ENCODE measurements at places on chromosomes 4 and X. TPM values are rescaled to one million over a fixed set of nuclear protein-coding genes. Genes with fewer than 3 reads are reported as not detected.

The SSX1 gene
- not detected for total RNA-seq

The CHIC1 gene
- total RNA-seq = 17.5 TPM

The ARAP2 gene
- total RNA-seq = 1.5 TPM

The TAF7L gene
- total RNA-seq = 0.98 TPM

The PAGE1 gene
- total RNA-seq = not detected

The SLAIN2 gene
- total RNA-seq = 9.6 TPM

The PROM1 gene
- total RNA-seq = under 0.01 TPM

The SERPINA7 gene
- not detected for total RNA-seq

DNA sequence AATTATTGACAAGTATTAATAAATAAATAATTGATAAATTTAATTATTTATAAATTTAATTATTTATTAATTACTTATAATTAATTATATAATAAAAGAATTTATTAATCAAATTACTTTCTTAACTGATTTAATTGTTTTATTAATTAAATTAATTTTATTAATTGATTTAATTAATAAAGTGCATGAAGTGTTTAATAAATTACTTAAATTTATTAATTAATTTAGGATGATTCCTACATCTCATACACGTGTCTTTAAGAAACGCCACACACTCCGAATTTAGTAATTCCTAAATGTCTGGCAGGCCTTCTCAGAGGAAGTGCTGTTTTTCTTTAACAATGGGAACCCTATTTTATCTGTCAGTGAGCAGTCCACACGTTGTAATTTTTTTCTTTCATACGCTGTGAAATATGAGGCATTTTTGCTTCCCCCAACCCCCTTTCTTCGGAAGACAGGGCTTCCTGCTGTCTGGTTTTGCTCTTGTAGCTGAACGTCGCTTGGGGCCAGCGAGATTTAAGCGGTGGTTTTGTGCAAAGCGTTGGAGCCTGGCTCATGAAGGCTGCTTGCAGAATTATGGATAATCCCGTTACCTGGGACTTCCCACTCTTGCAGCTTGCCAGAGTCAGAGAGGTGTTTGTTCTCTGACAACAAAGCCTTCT is 46.8 kb downstream of the CRLF2 start:
- DNase-seq = peak; percentile 1

- DNase-seq = no peak
Observed at GRCh38 chr4:164819366-164819765, 57.6 kb upstream of the APELA start.

DNA sequence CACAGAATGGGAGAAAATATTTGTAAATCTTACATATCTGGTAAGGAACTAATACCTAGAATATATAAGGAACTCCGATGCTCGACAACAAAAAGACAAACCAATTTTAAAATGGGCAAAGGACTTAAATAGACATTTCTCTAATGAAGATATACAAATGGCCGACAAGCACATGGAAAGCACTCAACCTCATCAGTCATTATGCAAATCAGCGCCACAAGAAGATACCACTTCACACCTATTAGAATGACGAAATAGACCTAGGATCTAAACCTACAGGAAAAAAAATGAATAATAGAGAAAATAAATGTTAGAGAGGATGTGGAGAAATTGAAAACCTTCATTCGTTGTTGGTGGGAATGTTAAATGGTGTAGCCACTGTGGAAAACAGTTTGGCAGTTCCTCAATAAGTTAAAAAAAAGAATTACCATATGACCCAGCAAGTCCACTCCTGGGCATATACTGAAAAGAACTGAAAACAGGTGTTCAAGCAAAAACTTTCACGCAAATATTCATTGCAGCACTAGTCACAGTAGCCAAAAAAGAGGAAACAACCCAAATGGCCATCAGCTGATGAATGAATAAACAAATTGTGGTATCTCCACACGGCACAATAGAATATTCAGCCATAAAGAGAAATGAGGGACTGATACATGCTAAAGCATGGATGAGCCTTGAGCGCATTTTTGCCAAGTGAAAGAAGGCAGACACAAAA is 57.3 kb upstream of the WDR19 start:
- DNase-seq = no peak

GRCh38 chr4:149136951-149137620 is 678.6 kb downstream of the IQCM start:
- peak; percentile 13 for DNase-seq

DNA sequence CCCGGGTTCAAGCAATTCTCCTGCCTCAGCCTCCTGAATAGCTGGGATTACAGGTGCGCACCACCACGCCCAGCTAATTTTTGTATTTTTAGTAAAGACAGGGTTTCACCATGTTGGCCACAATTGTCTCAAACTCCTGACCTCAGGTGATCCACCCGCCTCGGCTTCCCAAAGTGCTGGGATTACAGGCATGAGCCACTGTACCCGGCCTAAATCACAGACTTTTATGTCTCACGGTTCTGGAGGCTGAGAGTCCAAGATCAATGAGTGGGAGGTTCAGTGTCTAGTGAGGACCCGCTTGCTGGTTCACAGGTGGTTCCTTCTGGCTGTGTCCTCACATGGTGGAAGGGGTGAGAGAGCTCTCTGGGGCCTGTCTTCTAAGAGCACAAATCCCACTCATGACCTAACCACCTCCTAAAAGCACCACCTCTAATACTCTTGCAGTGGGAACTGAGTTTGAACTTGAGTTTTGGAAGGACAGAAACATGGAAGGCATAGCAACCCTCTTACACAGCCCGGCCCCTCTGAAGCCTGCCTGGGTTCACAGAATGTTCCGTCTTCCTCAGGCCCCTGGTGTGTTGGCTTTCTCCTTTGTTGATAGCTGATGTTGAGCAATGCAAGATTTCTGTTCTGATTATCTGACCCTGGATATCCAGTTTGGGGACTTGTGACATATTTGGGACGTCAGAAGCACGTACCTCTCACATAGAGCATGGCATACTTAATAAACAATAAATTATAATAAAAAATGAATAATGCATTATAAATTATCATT is 1.9 kb upstream of the AKAP17A start:
- DNase-seq = no peak

GRCh38 chr4:72809208-72809607 is 240.2 kb upstream of the ADAMTS3 start:
- DNase-seq = no peak

- DNase-seq = no peak
Observed at GRCh38 chr4:128682942-128683666, 126.4 kb upstream of the JADE1 start.

DNA sequence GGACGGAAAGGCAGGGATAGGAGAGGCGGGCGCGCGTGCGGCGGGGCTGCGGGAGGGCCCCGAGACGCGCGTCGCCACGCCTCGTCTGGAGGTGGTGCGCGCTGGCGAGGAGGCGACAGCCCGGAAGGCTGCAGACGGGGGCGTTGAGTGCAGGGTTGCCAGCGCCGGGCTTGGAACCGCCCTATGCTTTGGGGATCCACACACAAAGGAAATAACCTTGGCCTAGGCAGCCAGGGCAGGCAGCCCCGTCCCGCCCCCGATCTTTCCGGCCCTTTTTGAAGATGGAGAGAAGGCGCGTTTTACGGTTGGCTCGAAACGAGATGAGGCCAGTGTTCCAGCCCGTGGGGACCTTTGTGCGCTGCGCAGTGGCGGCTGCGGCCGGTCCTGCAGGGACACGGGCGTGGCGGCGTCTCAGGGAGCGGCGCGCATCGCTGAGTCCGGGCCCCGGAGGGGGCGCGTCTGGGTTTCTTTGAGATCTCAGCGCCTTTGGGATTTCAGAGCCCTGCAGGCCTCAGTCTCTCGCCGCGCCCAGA is 50.8 kb upstream of the TRIM2 start:
- DNase-seq = peak; percentile 28

DNA sequence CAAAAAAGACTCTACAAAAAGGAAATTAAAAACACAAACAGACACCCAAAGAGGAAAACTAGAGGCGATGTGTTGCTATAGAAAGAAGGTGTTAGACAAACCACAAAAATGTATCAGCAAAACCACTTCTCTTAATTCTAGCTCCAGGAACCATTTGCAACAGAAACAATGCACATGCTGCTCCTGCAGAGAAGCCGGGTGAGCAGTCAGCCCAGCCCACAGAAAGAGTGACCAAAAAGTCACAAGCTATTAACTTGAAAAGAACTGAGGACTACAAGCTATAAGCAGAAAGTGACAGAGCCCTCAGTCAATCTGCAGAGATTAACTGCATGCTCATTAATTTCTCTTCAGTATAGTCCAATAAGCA is 96.2 kb upstream of the KLHL13 start:
- DNase-seq = no peak

GRCh38 chr4:54879576-54879975 is 221.8 kb downstream of the KIT start:
- peak; percentile 44 for DNase-seq

DNA sequence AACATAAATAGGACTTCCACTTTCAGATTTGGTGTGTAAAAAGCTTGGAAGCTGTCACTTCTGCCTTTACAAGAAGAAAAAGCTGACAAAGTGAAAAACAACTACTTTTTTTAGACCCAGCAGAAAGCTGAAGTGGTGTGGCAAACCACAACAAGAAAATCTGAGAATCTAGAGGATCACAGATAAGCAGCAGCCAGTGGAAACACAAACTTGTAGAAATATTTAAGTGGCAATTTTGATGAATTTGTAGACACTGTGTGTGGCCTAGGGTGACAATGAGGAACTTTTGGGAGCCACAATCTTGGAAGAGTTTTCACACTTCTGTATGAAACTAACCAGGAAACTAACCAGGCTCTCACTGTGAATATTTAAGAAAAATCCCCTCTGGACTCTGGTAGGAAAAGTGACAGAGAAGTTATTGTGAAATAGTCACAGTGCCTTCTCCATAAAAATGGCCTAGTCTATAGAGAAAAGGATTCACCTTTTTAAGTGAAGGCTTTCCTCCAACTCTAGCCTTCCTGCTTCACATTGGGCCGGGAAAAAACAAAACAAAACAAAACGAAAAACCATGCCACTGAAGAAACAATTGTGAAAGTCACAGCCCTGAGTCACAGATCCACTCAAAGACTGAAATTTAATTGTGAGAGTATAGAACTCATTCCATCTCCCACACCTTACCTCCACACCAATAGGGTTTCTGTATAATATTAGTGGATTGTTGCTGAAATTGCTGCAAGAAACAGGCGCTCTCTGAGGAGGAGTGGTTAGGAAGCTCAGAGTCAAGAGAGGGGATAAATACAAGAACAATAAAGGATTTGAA is 26.7 kb upstream of the GUCY1A1 start:
- no peak for DNase-seq

GRCh38 chr4:6582889-6583490 is 8.0 kb downstream of the MAN2B2 start:
- peak; percentile 16 for DNase-seq

GRCh38 chr4:94369046-94369445 is 26.4 kb upstream of the HPGDS start:
- DNase-seq = no peak

- no peak for DNase-seq
Observed at GRCh38 chr4:114921790-114922591, 191.4 kb downstream of the NDST4 start.

GRCh38 chr4:6607368-6608055 is 32.5 kb downstream of the MAN2B2 start:
- no peak for DNase-seq

DNA sequence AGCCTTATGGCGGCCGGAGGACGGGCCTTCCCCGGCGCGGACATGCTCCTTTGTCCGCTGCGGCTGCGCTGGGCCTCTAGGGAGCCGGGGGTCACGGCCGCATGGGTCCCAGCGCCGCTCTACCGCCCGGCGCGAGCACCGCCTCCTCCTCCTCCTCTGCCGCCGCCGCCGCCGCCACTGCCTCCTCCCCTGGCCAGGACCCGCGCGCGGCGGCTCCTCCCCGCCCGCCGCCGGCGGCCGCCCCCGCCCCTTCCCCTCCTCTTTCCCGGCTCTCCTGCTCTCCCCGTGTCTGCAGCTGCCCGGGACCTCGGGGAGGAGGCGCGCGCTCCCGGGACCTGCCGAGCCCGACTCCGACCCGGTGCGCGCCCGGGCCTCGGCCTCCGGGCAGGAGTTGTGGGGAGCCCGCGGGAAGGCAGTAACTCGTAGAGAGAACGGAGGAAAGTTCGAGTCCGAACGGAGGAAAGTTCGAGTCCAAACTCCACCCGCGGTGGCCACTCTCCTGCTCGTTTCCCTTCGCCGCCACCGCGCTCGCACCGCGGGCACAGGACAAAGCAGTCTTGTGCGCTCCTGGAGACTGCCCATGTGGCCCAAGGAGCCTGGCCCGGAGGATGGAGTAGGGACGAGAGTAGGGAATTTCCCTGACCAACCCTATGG is at the start of gene ADGRA3:
ADGRA3 (minus strand) TSS at position 179 of the 654 bp plus-strand sequence. CDS start 282 bp downstream, outside the sequence.
- peak; percentile 47 for DNase-seq

DNA sequence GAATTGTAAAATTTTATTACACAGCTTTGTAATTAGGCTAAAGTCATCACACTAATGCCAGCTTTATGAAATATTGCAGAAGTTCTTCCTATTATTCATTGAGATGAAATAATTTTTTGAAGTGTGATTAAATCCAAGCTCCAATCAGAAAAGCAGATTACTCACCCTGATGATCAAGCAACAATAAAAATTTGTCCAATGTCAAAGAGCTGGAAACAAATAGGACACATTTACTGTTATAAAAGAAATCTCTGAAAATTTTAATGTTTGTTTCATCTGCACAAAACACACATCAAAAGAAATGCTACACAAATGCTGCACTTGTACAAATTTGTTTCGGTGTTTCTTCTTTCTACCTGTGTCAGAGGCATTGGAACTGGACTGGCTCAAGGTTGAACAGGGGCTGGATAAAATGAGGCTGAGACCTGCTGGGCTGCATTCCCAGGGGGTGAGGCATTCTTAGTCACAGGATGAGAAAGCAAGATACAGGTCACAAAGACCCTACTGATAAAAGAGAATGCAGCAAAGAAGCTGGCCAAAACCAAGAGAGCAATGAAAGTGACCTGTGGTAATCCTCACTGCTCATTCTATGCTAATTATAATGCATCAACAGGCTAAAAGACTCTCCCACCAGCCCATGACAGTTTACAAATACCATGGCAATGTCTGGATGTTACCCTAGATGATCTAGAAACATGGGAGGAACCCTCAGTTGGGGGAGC is 78.3 kb downstream of the GASK1B start:
- peak; percentile 71 for DNase-seq

DNA sequence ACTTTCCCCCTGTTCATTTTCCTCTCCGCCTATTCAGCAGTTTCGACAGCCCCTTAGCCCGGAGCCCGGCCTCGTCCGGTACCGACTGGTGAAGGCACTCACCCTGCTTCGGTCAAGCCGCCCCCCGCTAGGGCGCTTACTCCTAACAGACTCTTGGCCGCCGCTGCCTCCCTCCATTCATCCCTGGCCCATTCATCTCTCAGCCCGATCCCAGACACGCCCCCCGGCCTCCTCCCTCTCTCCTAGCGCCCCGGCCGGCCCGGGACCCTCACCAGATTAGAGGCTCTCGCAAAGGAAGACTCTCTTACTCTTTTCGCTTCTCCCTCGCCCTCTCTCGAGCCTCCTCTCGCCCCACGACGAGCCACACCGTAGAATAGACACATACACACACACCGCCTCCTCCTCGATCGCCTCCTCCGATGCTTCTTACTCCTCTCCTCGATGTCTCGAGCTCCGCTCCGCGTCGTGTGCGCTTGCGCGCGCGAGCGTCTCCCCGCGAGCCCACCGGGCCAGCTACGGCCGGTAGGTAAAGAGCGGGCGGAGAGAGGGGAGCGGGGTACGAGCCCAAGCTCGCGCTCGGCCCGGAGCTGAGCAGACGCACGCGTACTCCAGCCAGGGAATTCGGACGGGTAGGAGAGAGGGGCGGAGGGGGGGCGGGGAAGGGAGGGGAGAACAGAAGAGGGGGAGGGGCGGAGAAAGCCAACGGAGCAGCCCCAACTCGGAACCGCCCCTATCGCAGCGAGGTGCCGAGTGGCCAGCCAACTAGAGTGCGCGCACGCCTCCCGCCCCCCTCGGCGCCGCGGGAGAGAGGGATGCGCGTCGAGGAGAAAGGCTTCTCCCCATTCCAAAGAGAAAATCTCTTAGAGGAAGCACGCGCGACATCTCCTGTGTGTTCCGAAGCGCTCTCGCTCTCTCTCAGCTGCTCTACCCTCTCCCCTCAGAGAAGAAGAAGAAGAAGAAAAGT is at the start of gene WNK3:
WNK3 (minus strand) TSS at position 633 of the 964 bp plus-strand sequence.
- peak; percentile 14 for DNase-seq
